ENCODE measurements at places on chromosomes 4 and X.

GRCh38 chrX:30888526-30889146, 418 bp downstream of the TAB3 start:
- DNase-seq = no peak

- no peak for DNase-seq
These were observed 9.6 kb upstream of the KLHL8 start for GRCh38 chr4:87229979-87230378.

DNA sequence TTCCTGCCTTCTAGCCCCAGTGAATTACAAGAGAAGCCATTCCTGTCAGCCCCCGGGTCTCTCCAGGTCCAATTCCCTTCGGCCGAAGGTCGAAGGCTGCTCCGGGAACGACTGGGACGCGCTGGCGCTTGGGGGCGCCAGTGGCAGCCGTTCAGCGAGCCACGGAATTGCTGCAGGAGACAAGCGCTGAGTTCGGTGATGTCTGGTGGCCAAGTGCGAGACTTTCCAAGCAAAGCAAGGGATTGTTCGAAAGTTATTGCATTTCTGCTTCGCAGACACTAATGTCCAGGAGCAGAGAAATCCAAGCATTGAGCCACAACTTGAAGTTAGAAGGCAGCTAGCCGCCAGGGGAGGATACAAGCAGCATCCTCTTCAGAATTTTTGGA, 1.1 kb upstream of the DKK2 start:
- DNase-seq = no peak

GRCh38 chr4:56628592-56628991, 52.5 kb downstream of the HOPX start:
- DNase-seq = no peak

DNA sequence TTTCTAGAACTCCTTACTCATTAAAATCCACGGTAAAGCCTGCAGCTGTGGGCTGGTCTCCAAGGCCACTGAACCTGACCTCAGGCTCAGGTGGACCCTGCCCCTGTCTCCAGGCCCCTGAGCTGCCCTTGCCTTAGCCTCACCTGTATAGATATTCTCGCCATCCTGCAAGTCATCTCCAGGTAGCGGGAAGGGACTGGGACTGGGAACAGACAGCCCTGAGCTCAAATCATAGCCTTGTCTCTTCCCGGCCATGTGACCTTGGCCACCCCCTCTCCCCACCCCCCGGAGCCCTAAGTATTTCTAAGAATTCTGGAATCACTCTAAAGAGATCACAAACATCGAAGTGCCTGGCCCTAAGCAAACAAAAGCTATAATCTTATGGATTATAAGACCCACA, 17.7 kb downstream of the ABLIM2 start:
- no peak for DNase-seq

DNA sequence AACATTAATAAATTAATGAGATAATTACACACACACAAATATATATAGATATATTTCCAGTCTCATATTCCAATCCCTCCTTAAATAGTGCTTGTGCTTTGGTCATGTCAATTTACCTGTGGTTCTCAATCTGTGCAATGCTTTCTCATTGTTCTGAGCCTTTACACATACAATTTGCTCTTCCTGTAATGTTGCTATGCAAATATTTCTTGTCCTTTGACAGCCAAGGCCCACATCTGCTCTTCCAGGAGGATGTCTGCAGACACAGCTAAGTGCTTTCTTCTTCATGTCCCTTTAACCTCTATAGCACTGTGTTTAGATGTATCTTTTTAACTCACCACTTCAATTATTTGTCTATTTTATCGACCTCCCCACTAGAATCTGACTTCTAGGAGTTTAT, 67.3 kb upstream of the RAPGEF2 start:
- no peak for DNase-seq

GRCh38 chr4:150145946-150146340, 67.7 kb downstream of the DCLK2 start:
- DNase-seq = no peak

- DNase-seq = no peak
These were observed 143.4 kb downstream of the CBR4 start for GRCh38 chr4:168866635-168867034.

- no peak for DNase-seq
These were observed at the start of gene ARHGAP36 for GRCh38 chrX:131058136-131058868. ARHGAP36 (plus strand) TSS chrX:131058346; CDS start chrX:131081666, 23,320 bp downstream.

DNA sequence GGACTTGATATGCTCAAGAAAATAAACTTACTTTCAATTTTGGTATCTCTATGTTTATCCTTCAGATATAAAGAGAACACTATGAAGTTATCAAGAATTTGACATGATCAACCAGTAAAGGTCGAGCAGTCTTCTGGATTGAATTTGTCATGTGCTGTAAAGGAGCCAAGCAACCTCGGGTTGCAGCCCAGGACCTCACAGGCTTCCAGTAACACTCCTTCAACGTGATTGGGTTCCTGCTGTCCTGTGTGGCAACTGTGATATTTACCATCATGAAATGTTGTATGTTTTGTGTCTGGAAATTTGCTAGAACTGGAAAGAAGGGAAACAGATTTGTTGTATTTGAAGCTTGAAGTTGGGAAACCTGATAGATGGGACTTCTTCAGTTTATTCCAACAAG, 52.0 kb upstream of the UGT2B7 start:
- no peak for DNase-seq

DNA sequence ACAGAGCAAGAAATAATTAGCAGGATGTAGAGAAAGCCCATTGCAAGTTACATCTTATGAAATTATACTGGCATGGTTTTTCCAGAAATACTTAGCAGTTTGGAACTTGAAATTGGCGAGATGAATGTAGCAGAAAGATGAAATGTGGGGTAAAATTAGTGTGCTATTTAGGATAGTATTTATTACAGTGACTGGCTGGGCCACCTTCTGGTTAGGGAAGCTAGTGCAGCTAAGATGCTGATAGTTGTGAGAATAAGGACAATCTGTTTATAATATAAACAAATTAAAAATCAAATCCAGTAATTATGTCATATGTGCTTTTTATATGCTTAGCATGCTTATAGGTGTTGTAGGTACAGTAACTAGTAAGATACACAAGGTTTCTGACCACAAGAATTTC, 74.8 kb downstream of the IL15 start:
- DNase-seq = no peak

GRCh38 chr4:69321153-69321729, 41.0 kb downstream of the UGT2B28 start:
- DNase-seq = no peak

DNA sequence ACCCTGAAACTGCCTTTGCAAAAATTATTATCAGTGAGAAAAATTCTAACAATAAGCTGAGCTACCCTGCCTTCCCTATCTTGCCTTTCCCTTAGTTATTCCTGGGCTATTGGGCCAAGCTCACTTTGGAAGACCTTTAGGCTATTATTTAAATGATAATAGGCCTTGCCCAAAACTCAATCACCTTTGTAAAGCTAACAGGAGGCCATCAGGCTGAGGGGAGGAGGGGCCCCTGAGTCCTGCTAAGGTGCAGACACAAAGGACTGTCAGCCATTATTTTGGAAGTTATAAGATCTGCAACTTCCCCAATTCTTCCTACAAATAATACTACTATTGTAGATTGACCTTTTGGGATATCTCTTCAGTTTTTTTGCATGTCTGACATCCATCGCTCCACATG, 278.8 kb upstream of the DIAPH2 start:
- no peak for DNase-seq

- DNase-seq = no peak
These were observed 297.0 kb upstream of the PUDP start for GRCh38 chrX:7444967-7445366.

GRCh38 chr4:16140879-16141249, 57.0 kb upstream of the PROM1 start:
- DNase-seq = no peak

GRCh38 chr4:88522702-88523324, 763 bp downstream of the PYURF start:
- no peak for DNase-seq

DNA sequence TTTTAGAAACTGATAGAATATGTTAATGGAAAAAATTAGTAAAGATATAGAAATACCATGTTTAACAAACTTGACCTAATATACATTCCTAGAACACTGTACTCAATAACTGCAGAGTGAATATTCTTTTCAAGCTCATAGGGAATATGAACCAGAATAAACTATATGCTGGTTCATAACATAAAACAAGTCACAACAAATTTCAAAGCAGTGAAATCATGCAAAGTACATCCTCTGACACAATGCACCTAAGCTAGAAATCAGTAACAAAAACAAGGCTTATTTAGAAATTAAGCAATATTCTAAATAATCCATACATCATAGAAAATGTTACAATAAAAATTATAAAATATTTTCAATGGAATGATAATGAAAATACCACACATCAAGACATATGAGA, 9.2 kb upstream of the SEPSECS start:
- DNase-seq = no peak
